CD4-positive, alpha-beta memory T cell (primary cell): ENCODE measurements at places on chromosomes 1 and 21. TPM values are rescaled to one million over a fixed set of nuclear protein-coding genes. Genes with fewer than 3 reads are reported as not detected.

- DNase-seq: no peak
Observed at GRCh38 chr1:159996653-159997052, 35.1 kb downstream of the PIGM start.

GRCh38 chr1:227937031-227937837, 10.5 kb downstream of the WNT9A start:
- peak; percentile 2 for DNase-seq

DNA sequence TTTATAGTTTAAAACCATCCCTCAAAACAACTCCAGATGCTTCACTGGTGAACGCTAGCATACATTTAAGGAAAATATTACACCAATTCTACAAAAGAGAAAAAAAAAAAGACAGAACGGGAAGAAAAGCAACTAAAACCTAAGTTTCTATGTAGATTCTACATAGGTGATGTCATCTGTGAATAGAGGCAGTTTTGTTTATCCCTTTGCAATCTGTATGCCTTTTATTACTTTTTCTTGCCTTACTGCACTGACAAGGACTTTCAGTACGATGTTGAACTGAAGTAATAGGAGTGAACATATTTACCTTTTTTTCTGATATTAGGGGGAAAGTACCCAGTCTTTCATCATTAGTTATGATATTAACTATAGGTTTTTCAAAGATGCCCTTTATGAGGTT, 101.7 kb upstream of the HAO2 start:
- no peak for DNase-seq

Gene MNDA
- 0.50 TPM for total RNA-seq

DNA sequence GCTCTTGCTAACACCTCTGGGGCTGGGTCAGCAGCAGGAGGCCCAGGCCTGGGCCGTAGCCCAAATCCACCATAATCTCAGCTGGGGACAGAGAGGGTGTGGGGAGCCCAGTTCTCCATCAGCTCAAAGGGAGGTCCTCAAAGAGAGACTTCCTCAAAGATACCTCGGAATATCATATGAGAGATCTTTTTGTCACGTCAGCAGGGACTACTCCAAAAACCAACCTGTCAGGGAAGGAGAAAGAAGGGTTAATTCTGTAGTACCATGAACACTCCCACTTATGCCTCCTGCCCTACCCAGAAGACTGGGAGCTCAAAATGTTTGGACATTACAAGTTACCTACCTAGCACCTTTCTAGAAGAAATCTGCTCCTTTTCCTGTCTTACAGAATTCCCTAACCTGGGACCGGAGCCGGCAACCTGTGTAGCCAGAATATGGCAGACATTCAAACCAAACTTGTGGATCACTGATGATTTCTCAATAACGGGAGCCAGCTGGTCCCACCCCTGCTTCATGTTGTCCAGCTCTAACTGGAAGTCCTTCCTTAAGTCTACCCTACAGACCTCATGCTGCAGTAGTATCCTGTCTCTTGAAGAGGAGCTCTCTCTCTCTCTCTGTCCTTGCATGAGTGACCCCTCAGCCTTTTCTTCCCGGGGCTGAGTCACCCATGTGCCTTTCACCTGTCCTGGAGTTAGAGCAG, 4.8 kb downstream of the RSPO1 start:
- DNase-seq: no peak

Gene TBX19
- 4.3 TPM for total RNA-seq

DNA sequence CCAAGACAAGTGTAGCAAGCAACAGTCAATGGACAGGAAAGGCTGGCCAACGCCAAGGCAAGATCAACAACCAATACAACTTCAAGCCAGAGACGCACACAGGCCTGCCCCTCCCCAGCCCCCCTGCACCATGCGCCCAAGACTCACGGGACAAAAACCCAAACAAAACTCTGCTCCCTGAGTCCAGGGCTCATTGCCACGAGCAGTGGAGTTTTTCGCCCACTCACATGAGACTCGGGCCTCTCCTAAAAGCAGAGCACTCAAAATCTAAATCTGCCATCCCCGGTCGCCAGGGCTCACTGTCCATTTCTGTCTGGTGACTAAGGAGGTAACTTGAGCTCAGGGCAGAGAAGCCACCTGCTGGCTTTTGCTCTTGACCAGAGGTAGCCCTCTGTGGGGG, 174.8 kb downstream of the CLIC6 start:
- DNase-seq: no peak

Gene CADM3
- total RNA-seq: not detected
